Effector memory CD4-positive, alpha-beta T cell (primary cell): ENCODE measurements at places on chromosomes 3 and 15.

- H3K27me3 ChIP-seq: no peaks in the 10 kb centered on the region
- no peaks in the 10 kb centered on the region for H3K4me1 ChIP-seq
- no peak overlapping the region for H3K27ac ChIP-seq
- H3K4me3 ChIP-seq: no peak overlapping the region
- DNase-seq: no peak
Measured at GRCh38 chr3:45545476-45545875, 49.1 kb upstream of the LIMD1 start.

GRCh38 chr15:63597038-63597790, at the start of gene FBXL22:
Gene FBXL22 (plus strand): TSS chr15:63597387. CDS start chr15:63597393, 6 bp downstream.
- H3K4me1 ChIP-seq: peaks cover 23% of the 10 kb centered on the region
- H3K27me3 ChIP-seq: no peaks in the 10 kb centered on the region
- no peak within 1 kb of the TSS for H3K4me3 ChIP-seq
- no peak within 1 kb of the TSS for H3K27ac ChIP-seq

GRCh38 chr15:82847703-82848102, 38.3 kb downstream of the WHAMM start:
- no peaks in the 10 kb centered on the region for H3K4me1 ChIP-seq
- H3K4me3 ChIP-seq: no peak overlapping the region
- H3K36me3 ChIP-seq: no peaks in the 10 kb centered on the region

DNA sequence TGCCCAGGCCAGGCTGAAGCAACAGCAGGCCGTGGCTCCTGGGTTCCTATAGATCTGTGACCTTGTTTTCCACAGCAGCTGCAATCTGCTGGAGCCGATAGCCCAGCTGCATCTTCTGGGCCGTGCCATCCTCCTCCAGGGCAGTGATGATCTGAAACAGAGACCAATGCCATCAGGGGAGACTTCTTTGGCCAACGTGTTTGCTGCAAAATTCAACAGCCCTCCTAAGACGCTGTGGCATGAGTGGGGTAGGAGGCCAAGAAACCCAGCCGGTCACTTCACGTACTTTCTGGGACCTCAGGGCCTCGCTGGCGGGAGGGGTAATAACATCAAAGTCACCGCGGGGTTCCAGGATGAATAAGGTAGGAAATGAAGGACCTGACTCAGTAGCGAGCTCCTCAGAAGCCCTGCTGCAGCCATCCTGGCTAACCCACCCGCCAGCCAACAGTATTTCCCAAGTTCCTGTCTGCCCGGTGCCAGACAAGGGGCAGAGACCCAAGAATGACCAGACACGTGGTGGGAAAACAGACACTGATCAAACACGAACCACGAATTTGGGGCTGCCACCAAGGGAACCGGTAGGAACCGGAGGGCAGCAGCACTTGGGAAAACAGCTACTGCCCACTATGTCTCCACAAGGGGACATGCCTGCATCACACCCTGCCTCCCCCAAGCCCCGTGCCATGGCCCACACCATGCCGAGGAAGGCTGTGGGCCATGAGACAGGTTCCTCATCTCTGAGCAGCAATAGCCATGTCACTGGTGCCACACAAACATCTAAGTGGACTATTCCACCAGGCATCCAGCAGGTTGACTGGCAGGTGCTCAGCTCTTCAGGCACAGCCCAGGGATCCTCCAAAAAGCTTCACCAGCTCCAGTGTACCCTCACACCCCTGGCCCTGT, 25.2 kb downstream of the PLXNB1 start:
- H3K27ac ChIP-seq: no peak overlapping the region
- no peak overlapping the region for H3K4me3 ChIP-seq
- no peaks in the 10 kb centered on the region for H3K36me3 ChIP-seq
- H3K27me3 ChIP-seq: no peaks in the 10 kb centered on the region
- no peak for DNase-seq

- H3K27ac ChIP-seq: no peak overlapping the region
- H3K36me3 ChIP-seq: no peaks in the 10 kb centered on the region
- no peaks in the 10 kb centered on the region for H3K4me1 ChIP-seq
- H3K4me3 ChIP-seq: no peak overlapping the region
Measured at GRCh38 chr15:38373016-38373415, 80.9 kb upstream of the FAM98B start.

DNA sequence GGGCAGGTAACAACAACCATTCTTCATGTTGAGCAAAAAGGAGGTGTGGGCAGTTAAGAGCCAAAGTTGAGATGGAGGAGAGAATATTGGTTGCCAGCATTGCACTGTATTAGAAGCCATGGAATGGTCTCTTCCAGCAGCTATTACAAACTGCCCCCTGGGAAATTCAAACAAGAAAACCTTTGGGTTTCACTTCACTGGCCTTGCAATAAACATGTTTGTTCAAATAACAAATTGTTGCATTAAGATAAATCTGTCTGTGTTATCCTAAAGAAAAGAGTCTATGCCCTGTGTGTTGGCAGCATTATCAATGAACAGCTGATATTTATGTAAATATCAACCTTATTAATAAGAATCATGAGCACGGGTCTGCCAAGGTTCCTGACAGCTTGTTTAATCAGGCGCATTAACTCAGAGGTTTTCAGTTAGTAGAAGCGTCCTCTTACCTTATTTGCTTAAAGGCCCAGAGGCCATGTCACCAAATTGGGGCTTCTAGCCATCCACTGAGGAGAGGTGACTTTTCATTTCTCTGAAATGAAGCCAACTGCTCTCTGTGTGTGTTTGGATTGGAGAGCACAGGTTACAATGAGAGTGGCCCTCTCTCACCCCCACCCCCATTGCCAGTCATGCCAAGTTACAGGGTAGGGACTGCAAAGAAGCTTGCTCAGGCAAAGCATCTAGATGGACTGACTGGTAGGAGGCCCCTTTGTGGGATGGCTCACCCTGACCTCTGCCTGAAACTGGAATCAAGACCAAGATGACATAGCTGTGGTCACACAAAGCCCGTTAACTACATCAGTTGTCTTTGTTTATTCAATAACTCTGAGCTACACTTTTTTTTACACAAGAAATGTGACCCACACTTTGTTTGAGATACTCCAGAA, 10.5 kb downstream of the FILIP1L start:
- DNase-seq: no peak
- no peaks in the 10 kb centered on the region for H3K4me1 ChIP-seq
- H3K4me3 ChIP-seq: no peak overlapping the region
- no peaks in the 10 kb centered on the region for H3K36me3 ChIP-seq

DNA sequence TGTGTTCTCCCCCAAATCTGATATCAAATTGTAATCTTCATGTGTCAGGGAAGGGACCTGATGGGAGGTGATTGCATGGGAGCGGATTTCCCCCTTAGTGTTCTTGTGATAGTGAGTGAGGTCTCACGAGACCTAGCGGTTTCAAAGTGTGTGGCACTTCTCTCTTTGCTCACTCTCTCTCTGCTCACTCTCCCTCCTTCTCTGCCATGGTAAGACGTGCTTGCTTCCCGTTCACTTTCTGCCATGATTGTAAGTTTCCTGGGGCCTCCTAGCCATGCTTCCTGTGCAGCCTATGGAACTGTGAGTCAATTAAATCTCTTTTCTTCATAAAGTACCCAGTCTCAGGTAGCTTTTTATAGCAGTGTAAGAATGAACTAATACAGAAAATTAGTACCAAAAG, 30.6 kb upstream of the OR5H6 start:
- no peaks in the 10 kb centered on the region for H3K4me1 ChIP-seq
- no peak overlapping the region for H3K27ac ChIP-seq
- H3K27me3 ChIP-seq: no peaks in the 10 kb centered on the region
- DNase-seq: no peak
- no peak overlapping the region for H3K4me3 ChIP-seq

- H3K27ac ChIP-seq: no peak overlapping the region
- DNase-seq: no peak
- H3K4me1 ChIP-seq: peaks cover 6% of the 10 kb centered on the region
- no peak overlapping the region for H3K4me3 ChIP-seq
- no peaks in the 10 kb centered on the region for H3K36me3 ChIP-seq
- peaks cover 3% of the 10 kb centered on the region for H3K27me3 ChIP-seq
Measured at GRCh38 chr3:125061170-125061569, 5.4 kb upstream of the HEG1 start.

DNA sequence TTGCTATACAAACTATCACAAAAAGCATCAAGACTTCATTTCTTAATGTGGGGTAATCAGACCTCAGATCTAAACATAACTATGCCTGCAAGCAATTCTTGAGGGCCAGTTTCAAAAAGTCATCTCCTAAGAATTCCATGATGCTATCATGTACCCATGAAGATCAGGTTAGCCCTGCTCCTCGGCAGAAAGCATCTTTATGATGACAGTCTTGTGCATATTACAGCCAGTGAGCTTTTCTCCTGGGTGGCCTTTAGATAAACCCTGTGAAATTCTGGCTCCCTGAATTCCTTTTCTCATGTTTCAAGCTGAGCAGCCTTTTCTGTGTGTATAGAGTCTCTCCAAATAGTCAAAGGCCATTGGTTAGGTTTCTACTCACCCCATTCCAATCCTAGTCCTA, 201.9 kb upstream of the MCTP2 start:
- no peaks in the 10 kb centered on the region for H3K27me3 ChIP-seq
- H3K4me1 ChIP-seq: no peaks in the 10 kb centered on the region
- DNase-seq: no peak
- H3K27ac ChIP-seq: no peak overlapping the region

DNA sequence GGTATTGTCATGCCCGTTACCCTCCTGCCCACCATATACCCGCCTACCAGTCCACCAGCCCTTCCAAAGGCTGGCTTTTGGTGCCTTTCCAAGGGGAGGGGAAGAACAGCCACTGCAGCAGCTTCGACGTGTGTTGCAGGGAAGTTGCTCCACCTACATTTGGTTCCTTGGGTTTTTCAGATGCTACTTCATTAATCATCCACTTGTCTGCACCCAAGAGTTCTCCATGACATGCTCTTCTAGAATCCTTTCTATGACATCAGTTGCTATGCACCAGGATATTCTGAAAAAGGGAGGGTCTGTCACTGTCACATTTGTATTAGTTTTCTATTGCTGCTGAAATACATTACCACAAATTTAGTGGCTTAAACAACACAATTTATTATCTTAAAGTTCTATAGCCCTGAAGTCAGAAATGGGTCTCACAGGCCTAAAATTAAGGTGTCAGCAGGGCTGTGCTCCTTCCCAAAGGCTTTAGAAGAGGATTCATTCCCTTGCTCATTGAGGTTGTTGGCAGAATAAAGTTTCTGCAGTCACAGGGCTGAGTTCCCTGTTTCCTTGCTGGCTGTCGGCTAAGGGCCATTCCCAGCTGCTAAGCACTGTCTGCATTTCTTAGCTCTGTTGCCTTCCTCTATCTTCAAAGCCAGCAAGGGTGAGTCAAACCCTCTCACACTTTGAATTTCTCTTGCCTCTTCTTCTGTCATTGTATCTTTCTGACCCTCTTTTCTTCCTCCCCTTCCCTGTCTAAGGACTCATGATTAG, at the start of gene LYZL4:
Gene LYZL4 (minus strand): TSS at position 241 of the 762 bp plus-strand sequence. CDS start 3,359 bp downstream, outside the sequence.
- no peak within 1 kb of the TSS for H3K4me3 ChIP-seq
- no peaks in the 10 kb centered on the region for H3K36me3 ChIP-seq
- peaks cover 4% of the 10 kb centered on the region for H3K27me3 ChIP-seq

DNA sequence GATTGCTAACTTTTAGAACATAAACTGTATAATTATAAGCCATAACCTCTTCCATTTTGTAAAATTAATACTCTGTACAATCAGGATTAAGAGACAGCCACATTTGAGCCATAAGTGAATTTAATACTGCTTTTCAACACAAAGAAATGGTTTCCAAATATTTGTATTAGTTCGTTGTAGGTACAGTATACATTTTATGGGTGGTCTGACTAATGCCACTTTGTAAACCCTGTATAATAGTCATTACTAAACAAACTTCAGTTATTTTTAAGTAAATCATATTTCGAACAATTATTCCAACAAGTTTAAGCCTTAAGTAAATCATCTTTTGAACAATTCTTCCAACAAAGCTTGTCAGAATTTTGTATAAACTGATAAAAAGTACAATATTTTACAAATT, 11.0 kb downstream of the ALCAM start:
- H3K27me3 ChIP-seq: no peaks in the 10 kb centered on the region
- no peaks in the 10 kb centered on the region for H3K36me3 ChIP-seq
- no peaks in the 10 kb centered on the region for H3K4me1 ChIP-seq
- H3K27ac ChIP-seq: no peak overlapping the region
- no peak overlapping the region for H3K4me3 ChIP-seq
